ENCODE measurements at places on chromosomes 11 and 22. TPM values are rescaled to one million over a fixed set of nuclear protein-coding genes. Genes with fewer than 3 reads are reported as not detected.

MS4A3 gene
- not detected for polyA plus RNA-seq

SGSM1 gene
- 7.2 TPM for polyA plus RNA-seq

LDHAL6A gene
- polyA plus RNA-seq, result not detected

NELL1 gene
- not detected for polyA plus RNA-seq

SLN gene
- 3.0 TPM for polyA plus RNA-seq

TMPRSS4 gene
- 0.36 TPM for polyA plus RNA-seq

IL10RA gene
- polyA plus RNA-seq, result 2.0 TPM

SCN3B gene
- 0.78 TPM for polyA plus RNA-seq

C11orf16 gene
- not detected for polyA plus RNA-seq

CARD18 gene
- 2.3 TPM for polyA plus RNA-seq

EMSY gene
- polyA plus RNA-seq, result 5.9 TPM
